ENCODE measurements at places on chromosomes 6 and 20. TPM values are rescaled to one million over a fixed set of nuclear protein-coding genes. Genes with fewer than 3 reads are reported as not detected.

CTSA gene
- total RNA-seq, result 80.3 TPM

TBC1D22B gene
- 8.6 TPM for total RNA-seq

LY6G6C gene
- total RNA-seq, result not detected

KCNQ2 gene
- not detected for total RNA-seq

MC3R gene
- total RNA-seq, result not detected

RBBP8NL gene
- total RNA-seq, result not detected

PACRG gene
- total RNA-seq, result 0.15 TPM

ZSCAN23 gene
- total RNA-seq, result not detected

DNA sequence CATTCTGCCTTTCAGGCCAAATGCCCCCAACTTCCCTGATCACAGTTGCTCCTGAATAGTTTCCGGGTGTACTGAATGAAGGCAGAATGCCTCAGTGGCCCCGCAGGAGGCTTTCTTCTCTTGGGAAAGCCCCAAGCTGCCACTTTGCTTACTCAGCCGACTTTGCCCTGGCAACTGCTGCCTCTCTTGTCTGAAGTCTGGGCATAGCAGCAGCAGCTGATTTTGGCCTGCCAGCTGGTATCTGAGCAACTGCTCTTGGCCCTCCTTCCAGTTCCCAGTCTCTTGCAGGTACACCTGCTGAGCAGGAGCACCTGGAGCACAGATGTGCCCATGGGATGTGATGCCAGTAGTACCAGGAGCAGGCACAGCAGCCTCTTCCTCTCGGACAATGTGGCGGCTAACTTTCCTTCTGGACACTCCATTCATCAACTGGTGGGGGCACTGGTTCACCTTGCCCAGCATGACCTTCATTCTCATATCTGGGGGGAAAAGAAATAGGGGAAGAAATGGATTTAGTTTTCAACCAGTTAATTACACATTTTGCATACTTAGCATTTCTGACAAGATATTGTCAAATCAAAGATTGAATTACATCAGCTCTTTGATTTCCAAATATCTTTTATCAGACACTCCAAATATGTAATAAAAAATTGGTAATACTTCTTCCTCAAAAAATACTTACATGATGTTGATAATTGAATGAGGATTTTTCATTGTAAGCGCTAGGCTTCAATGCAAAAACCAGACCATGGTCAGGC is 468.2 kb downstream of the PKHD1 start:
- no peak for DNase-seq

DNA sequence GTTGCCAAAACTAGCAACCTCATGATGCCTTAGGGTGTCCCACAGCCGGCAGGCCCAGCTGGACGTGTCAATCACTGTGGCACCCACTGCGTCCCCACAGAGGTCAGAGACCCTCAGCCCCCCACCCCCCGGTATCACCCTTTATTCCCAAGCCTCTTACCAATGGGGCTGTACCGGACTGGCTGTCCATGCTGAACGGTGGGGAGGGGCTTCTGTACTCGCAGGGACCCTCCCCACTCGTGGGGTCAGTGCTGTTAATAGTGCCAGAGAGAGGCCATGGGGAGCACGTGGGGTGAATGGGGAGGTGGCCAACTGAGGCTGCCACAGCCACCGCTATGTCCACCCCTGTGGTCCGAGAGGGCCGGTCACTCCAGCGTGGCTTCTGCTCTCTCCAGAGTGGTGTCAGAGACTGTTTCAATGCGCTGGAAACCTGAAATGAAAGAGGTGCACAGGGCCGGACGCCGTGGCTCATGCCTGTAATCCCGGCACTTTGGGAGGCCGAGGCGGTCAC is 68.6 kb downstream of the THBS2 start:
- no peak for DNase-seq

DNA sequence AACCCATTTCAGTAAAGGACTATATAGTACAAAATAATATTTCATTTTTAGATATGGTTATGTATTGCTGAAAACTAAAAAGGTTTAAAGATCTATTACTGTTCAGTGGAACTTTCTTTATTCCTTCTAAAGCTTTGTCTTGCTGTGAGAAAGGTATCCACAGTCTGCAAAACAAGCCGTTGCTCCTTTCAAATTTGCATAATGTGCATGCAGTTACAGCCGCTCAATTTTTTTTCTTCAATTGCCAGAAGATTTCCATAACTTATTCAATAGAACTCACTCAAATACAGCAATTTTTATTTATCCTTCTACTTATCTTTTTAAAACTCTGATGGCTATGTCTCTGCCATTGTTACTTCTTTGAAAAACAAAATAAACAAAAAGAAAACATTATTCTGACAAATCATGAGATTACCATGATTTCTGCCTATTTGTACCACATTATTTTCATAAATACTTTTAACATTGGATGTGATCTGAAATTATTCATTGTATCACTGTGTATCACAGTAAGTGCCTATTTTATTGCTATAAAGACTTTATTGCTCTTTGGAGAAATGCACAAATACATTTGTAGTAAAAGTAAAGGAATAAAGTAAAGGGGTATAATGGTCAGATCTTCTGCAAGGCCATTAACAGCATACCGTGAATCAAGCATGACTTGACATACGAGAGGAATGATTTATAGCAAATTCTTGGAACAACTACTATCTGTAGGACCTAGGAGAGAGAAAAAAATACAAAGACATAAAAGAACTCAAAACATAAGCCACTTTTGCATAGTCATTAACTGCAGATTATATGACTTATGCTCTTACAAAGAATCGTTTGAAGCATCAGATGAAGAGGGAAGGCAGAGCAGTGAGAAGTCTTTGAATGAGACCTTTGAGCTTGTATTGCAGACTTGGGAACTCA is 29.6 kb upstream of the HBS1L start:
- DNase-seq, result no peak

- no peak for DNase-seq
Measured at GRCh38 chr6:11714798-11715285, 63.8 kb downstream of the ADTRP start.
